Lung microvascular endothelial cell (primary cell): ENCODE measurements at places on chromosomes 4 and X.

- peak; percentile 63 for DNase-seq
These were observed 37.7 kb upstream of the SLC16A2 start for GRCh38 chrX:74383611-74384010.

DNA sequence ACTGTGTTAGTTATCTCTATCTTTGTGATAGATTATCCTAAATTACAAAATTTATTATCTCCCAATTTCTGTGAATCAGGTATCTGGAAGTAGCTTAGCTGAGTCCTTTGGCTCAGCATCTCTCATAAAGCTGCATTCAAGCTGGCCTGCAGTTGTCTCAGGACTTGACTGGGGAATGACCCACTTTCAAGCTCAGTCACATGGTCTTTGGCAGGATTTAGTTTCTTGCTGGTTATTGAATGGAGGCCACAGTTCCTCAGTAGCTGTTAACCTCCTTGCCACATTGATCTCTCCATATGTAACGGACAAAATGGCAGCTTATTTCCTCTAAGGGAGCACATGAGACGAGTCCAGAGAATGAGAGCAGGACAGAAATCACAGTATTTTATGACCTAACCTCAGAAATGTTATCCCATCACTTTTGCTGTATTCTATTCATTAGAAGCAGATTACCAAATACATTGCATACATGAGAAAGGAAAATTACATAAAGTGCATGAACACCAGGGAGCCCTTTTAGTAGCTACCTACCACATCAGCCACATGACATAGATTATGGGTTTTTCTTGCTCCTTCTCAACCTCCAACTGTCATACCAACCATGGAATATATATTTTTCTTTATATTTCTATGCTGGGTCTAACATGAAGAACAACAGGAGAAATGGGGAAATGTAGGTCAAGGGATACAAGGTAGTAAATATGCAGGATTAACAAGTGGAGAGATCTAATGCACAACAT, 730.1 kb downstream of the CCSER1 start:
- no peak for DNase-seq

GRCh38 chr4:24793219-24794005, 2.0 kb upstream of the SOD3 start:
- peak; percentile 28 for DNase-seq

DNA sequence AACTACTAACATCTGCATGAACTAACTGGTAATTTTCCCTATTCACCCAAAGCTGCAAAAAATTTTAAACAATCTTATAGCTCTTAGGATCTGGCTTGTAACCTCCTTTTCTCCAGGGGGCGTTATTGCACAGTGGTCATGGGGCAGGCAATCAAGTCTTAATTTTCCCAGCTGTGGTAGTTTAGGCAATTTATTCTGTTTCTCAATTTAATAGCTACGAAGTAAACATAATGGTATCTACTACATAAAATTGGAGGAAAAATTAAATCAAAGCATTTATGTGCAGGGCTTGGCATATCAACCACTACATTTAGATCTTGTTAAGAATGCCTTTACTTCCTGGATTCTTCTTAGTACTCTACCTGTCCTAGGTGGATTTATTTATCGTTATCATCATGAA, 137.4 kb upstream of the GUCY1A1 start:
- DNase-seq = peak; percentile 55

- DNase-seq = no peak
These were observed 821 bp upstream of the TMEM128 start for GRCh38 chr4:4248885-4249203.

- no peak for DNase-seq
These were observed 110.0 kb downstream of the ATRX start for GRCh38 chrX:77675986-77676385.

- no peak for DNase-seq
These were observed 7.4 kb downstream of the ARHGAP10 start for GRCh38 chr4:147739239-147739823.

DNA sequence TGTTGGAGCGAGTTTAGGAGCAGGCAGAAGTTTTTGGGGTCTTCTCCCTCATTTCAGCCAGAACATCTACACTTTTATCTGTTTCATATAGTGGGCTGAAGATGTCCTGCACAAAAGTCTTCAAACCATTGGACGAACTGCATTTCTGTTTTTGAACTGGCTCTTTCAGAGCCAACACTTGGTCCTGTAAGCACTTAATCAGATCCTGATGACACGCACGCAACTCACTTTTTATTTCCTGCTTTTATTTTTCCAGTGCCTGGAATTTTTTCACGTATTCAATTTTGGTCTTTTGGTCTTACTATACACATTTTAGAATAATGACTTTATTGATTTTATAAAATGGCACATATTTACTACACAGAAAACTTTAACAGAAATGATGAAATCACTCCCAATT, 40.2 kb upstream of the NKX3-2 start:
- peak; percentile 62 for DNase-seq

- no peak for DNase-seq
These were observed 84.7 kb downstream of the NHS start for GRCh38 chrX:17459661-17460060.

DNA sequence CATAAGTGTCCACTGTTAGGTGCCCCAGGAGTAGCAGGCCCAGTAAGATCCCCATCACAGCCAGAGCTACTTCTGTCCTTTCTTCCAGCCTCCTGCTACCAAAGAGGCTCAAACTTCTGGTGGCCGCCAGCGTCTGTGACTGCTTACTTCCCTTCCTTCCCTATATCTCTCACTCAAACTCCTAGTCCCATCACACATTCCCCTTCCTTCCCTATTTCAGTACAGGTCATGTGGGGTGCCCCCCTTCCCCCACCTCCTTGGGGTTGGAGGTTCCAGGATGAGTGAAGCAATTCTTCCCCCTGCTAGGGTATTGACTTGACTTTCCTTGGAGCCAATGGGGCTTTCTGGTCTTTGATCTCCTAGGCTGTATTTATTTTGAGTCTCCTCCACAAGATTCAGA, at the start of gene VSIG4:
Gene VSIG4, minus strand, starts transcription at position 137 of the 400 bp plus-strand sequence. Its CDS starts 82 bp downstream, at position 55.
- DNase-seq = no peak

DNA sequence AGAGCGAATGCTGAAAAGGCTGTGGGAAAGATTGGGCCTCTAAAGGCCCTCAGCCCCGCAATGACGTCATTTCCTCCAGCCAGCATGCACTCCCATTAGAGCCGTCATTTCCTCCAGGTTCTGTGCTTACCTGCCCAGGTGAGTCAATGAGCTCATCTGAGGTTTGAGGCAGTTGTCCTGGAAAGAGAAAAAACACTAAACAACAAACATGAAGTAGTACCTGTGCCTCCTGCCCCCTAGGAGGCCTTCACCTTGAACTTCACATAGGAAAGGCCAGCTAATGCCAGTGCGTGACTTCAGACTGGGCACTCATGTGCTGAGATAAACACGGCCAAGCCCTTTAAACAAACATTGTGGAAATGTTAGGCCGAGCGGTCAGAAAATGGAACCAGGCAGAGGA, 55.9 kb downstream of the FHDC1 start:
- no peak for DNase-seq

DNA sequence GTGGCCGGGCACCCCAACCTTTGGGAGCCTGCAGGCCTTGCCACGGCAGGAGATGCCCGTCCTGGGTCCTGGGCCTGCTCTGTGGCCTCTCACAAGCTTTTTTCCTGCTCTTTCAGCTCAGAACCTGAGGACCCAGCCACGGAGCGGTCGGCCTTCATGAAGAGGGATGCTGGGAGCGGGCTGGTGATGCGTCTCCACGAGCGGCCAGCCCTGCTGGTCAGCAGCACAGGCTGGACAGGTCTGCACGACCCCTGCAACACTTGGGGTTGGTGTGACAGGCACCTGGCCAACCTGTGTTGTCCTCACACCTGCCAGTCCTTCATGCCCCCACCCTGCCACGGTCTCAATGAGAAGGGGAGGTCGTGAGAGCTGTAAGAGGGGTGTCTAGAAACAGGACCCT, 170.0 kb downstream of the ADRA2C start:
- DNase-seq = no peak

- DNase-seq = no peak
These were observed 151.1 kb downstream of the TSPAN5 start for GRCh38 chr4:98507299-98507698.

GRCh38 chr4:55851885-55852284, 1.6 kb upstream of the EXOC1 start:
- DNase-seq = no peak

GRCh38 chr4:107389965-107390364, 330.1 kb downstream of the PAPSS1 start:
- DNase-seq = no peak

DNA sequence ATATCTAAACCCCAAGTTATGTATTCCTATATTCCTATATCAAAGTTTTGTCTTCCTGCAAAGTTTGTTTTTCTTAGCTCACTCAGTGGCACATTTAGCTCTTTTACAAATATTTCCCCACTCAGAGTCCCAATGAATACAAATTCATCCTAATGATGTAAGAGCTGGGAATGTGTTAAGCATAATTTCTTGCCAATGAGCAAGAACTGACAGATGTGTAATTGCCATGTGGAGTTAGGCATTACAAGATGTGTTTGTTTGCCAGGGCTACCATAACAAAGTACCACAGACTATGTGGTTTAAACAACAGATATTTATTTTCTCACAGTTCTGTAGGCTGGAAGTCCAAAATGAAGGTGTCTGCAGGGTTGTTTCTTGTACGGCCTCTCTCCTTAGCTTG, 302.1 kb downstream of the KCTD8 start:
- DNase-seq = no peak

DNA sequence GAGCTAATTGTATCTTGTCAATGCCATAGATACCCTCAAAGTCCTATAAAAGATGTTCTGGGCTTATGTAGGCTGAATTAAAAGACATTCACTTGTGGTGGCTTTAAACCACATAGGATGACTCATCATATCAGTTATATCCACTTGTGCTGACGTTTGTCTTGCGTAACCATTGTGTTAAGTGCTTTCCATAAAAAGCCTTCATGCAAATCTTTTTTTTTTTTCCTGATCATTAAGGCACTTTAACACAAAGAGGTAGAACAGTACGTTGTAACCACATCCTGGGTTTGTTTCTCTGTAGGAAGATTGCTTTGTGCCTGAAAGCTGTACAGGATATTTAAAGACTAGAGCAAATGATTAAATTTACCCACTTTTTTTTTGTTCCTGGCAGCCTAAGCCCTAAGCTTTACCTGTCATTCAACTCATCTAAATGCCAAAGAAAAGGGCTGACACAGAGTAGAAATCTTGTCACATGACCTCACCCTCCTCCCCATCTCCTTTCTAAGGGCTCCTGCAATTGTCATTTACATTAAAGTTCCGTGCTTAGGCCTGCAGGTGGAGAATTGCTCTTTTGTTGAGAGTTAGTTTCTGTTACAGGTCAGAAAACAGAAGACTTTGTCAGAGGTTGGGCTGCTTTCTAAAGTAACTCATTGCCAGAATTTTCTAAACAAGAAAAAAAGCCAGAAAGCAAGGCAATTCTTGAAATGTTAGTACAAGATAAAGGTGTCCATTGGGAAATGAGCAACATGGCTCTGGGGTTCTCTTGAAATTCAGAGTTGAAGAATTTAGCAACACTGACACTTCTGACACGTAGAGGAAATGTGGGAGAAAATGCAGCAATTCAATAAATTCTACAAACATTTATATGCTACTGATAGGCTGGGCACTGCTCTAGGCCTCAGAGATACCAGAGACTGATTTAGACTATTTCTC, 555.6 kb downstream of the PPARGC1A start:
- no peak for DNase-seq
